Mammary epithelial cell (primary cell): ENCODE measurements at places on chromosomes 13 and 19. TPM values are rescaled to one million over a fixed set of nuclear protein-coding genes. Genes with fewer than 3 reads are reported as not detected.

The TMIGD2 gene
- total RNA-seq, result not detected in 2 replicates

The PRR12 gene
- total RNA-seq, result 13.3 and 23.0 TPM in 2 replicates

The ZNF569 gene
- 6.0 and 6.3 TPM in 2 replicates for total RNA-seq

The CYP4F3 gene
- under 0.01 TPM for total RNA-seq

The GJA3 gene
- total RNA-seq, result 1.7 and 2.8 TPM in 2 replicates

DNA sequence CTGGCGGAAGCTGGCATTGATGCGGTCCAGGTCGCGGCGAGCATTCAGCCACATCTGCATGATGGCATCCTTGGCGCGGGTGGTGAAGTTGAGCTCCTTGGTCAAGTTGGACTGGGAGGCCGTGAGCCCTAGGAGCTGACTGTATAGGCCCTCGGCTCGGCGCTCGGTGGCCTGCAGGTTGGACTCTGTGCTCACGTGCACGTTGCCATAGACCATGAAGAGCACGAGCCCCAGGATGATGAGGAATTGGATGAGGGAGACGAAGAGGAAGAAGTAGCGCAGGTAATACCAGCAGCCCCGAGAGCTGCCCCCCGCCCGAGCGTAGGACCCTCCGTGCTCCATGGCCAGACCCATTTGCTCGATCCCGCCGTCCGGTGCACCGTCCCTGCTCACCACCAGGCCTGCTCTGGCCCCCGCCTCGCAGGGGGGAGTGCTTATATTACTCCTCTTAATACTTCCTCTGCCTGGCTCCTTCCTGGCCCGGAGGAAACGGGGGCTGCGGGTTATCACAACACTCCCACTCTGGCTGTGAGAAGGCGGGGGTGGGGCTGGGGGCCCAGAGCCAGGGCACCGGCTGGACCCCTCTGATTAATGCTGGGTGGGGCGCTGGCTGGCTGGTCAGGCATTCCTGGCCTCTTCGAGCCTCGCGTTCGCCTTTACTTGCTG lies at the start of gene PLVAP:
PLVAP (minus strand) TSS at position 408 of the 666 bp plus-strand sequence; CDS start at position 354, 54 bp downstream.
- DNase-seq, result no peak

GRCh38 chr19:798415-799075 lies 1.3 kb downstream of the PTBP1 start:
- DNase-seq, result no peak

GRCh38 chr19:16373532-16373931 lies 48.9 kb downstream of the KLF2 start:
- DNase-seq, result no peak

DNA sequence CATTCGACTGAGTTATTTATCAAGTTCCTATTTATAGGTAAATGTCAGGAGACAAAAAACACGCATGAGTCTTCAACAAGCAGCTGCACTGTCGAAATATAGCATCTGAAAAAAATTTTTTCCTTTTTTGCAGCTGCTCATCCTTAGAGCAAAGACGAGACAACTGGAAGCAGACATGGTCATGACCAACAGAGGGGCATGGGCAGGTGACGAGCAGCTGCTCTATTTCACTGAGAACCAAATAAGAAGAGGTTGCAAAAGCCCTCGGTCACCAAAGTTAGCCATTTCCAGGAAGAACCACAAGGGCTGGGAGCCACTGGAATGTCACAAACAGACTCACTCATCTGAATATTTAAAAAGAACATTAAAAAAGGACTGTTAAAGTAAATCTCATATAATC lies 22.2 kb downstream of the SOHLH2 start:
- DNase-seq, result no peak

GRCh38 chr13:97205465-97205864 lies 16.7 kb upstream of the MBNL2 start:
- no peak for DNase-seq

DNA sequence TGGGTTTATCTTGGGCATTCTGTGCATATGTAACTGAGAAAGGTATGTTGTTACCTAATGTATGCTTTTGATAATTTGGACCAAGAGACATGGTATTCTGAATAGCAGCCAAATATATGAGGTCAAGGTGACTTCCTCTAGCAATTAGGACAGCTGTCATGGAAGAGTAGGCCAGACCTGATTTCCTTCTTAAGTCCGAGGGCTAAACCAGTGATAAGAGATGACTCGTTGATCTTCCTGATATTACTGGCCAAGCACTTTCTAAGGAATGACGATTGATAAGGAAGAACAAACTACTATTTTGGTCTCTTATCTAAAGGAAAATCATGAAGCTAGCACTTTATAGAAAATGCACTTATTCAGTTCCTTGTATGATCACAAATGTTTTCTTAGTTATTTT lies 42.7 kb downstream of the ARHGAP35 start:
- DNase-seq, result no peak

DNA sequence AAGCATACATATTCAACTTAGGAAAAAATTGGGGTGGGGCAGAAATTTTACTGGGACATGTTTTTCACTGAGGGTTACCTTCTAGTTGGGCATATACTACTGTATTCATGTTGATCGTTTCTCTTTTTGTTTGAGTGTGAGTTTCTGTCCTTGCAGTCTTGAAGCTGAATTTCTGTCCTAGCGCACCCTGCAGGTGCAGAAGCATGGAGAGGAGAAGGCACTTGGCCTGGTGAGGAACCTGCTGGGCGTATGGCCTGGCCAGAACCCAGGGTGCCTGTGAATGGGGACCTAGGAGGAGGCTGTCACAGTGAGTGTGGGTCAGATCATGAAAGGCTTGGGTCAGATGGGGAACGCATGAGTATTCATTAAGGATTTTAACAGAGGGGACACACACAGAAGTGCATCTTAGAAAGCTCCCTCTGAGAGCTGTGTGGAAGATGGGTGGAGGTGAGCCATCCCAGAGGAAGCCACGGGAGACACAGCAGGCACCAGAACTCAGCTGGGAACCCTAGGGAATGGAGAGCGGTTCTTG lies 36.8 kb downstream of the SERP2 start:
- DNase-seq, result no peak

GRCh38 chr13:36888645-36889044 lies 31.4 kb downstream of the SMAD9 start:
- DNase-seq, result no peak

GRCh38 chr19:52992109-52993004 lies 21.4 kb upstream of the ERVV-1 start:
- no peak for DNase-seq

- no peak for DNase-seq
These were observed 8.0 kb upstream of the CNOT3 start for GRCh38 chr19:54129617-54129996.

GRCh38 chr19:49930483-49931011 lies 1.2 kb upstream of the NUP62 start:
- DNase-seq, result no peak

DNA sequence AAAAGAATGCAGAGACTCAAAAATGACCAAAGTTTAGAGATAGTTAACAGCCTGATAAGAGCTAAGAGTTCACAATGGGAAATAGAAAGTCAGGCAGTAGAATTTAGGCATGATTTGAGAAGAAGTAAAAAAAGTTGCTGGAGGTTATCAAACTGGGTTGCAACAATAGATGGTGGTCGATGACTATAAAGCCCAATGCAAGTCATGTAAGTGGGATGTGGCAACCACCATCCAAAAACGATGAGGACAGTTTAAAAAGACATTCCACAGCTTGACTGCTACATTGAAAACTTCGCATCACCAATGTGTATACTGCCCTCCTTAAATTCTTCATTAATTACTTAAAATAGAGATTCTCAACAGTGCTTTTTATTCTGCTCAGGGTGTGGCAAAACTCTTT lies 19.7 kb downstream of the ELF1 start:
- DNase-seq, result no peak

GRCh38 chr19:51327066-51328001 lies 14.6 kb downstream of the VSIG10L start:
- DNase-seq, result peak; percentile 31
